ENCODE measurements at places on chromosomes 7 and 10. TPM values are rescaled to one million over a fixed set of nuclear protein-coding genes. Genes with fewer than 3 reads are reported as not detected.

The MMD2 gene
- total RNA-seq: not detected

The BEND7 gene
- total RNA-seq: 2.9 TPM

The TUBB8 gene
- not detected for total RNA-seq

The HNRNPH3 gene
- total RNA-seq: 20.9 TPM

The HNRNPF gene
- 296 TPM for total RNA-seq

The CCDC172 gene
- total RNA-seq: not detected

The CTNNA3 gene
- not detected for total RNA-seq

The OLAH gene
- 0.55 TPM for total RNA-seq

The TRRAP gene
- 11.4 TPM for total RNA-seq

The GRM3 gene
- not detected for total RNA-seq

The KCNIP2 gene
- not detected for total RNA-seq

The CALHM1 gene
- not detected for total RNA-seq

The PTPRE gene
- total RNA-seq: 25.7 TPM

The SLC18A2 gene
- not detected for total RNA-seq

The GLI3 gene
- 4.2 TPM for total RNA-seq

The OR2A12 gene
- not detected for total RNA-seq

The VENTX gene
- total RNA-seq: not detected

The WEE2 gene
- total RNA-seq: not detected

The PRLHR gene
- not detected for total RNA-seq

The PTF1A gene
- total RNA-seq: not detected

The BMPER gene
- 0.11 TPM for total RNA-seq

The SORBS1 gene
- 0.08 TPM for total RNA-seq

The OR6V1 gene
- total RNA-seq: not detected

The STEAP4 gene
- total RNA-seq: 0.76 TPM

The HMX3 gene
- total RNA-seq: not detected

The NAT16 gene
- total RNA-seq: not detected

The EPHB6 gene
- not detected for total RNA-seq

The SPDYE3 gene
- not detected for total RNA-seq

Data from hair follicular keratinocyte (primary cell).